ENCODE measurements at places on chromosomes 4 and X. TPM values are rescaled to one million over a fixed set of nuclear protein-coding genes. Genes with fewer than 3 reads are reported as not detected.
A peak's percentile ranks its signal among the peaks of the same experiment; 100 is the strongest.

The GAGE12F gene
- 0.49 TPM for total RNA-seq

DNA sequence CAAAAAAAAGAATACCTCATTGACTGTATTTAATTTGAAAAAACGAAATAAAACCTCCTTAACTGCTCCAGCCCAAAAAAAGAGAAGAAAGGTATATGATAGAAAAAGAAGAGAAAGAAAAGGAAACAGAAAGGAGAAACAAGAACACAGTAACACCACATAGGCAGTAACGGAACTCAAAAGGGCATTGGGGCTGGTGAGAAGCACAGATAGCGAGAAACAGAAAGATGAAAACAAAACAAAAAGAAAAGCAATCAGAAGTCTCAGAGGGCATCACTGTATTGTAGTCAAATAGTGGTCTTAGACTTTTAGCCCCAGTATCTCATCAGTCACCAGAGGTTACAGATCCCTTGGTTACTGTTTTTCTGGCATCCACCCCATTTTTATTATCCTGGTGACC is 88.6 kb downstream of the NFKB1 start:
- H3K4me3 ChIP-seq = no peak overlapping the region
- H3K27me3 ChIP-seq = no peaks in the 10 kb centered on the region
- no peaks in the 10 kb centered on the region for H3K36me3 ChIP-seq
- H3K27ac ChIP-seq = no peak overlapping the region

The SMIM10L2A gene
- 0.36 TPM for total RNA-seq

DNA sequence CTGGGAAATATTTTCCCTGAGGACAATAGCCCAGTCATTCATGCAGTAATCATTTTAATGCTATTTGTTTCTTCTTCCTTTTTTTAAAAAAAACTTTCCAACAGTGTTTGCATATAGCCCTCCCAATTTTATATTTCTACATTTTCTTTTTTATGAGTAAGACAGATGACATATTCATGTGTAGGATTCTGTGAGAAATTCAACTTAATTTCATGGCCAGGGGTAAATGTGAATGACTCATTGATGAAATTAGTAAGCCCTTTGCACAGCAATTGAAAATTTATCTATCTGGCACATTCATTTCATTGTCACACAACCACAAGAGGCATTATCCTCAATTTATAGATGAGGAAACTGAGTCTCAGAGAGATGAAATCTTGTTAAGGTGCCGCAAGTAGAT is 13.7 kb upstream of the SMIM20 start:
- no peaks in the 10 kb centered on the region for H3K36me3 ChIP-seq
- no peaks in the 10 kb centered on the region for H3K27me3 ChIP-seq
- DNase-seq = no peak
- H3K4me3 ChIP-seq = no peak overlapping the region

- H3K27ac ChIP-seq = no peak overlapping the region
- H3K36me3 ChIP-seq = no peaks in the 10 kb centered on the region
Measured at GRCh38 chrX:132612821-132613564, 124.2 kb upstream of the MBNL3 start.

DNA sequence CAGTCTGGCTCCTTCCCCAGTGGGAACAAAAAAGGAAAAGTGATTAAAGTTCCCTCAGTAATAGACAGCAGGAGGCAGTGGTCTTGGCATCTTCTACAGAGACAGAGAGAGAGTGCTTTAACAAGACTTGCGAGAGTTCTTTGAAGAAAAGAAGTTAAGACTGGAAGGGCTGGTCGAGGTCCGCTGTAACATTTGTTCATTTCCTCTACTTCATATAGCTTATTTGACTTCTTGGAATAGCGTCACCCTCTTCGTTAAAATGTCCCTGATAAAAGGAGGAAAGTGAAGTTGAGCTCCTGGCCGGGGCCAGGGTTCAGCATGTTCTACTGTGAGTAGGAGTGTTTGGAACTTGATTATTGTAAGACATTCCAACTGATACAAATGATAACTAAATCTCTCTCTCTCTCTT is 179.8 kb downstream of the SLIT2 start:
- H3K36me3 ChIP-seq = no peaks in the 10 kb centered on the region
- no peak overlapping the region for H3K4me3 ChIP-seq
- no peak overlapping the region for H3K27ac ChIP-seq
- H3K4me1 ChIP-seq = no peaks in the 10 kb centered on the region
- DNase-seq = no peak

DNA sequence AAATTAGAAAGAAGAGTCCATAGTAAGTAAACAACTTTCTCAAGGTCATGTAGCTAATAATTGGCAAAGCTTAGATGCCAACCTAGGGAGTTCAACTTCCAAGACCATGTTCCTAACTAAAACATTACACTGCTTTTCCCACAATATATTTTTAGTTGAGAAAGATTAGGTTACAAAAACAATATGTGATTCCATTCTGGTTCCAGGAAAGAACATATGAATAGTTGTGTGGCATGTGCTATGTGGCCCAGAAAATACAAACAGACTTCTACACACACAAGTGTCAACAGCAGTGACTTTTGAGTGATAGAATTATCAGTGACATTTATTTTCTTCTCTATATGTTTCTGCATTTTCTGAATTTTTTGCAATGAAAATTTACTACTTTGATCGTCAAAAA is 62.7 kb upstream of the EDNRA start:
- H3K36me3 ChIP-seq = no peaks in the 10 kb centered on the region
- H3K4me1 ChIP-seq = no peaks in the 10 kb centered on the region
- no peaks in the 10 kb centered on the region for H3K27me3 ChIP-seq
- no peak overlapping the region for H3K27ac ChIP-seq
- H3K4me3 ChIP-seq = no peak overlapping the region

The SASH3 gene
- total RNA-seq = 0.33 TPM

DNA sequence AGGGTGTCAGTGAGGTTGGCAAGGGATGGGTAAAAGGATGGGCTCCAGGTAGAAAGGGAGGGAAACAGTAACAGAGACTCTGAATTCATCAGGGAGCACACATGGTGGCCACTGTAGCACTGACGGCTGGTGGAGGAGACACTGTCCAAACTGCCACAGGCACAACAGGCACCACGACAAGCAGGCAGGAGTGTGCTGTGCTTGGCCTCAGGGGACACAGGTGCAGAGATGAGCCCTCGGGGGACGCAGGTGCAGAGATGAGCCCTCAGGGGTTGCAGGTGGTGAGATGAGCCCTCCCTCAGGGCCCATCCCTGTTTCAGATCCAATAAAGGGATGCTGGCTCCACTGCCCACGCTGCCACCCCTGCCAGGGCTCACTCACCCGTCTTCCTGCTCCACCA is 7.6 kb downstream of the PDE6B start:
- H3K27ac ChIP-seq = no peak overlapping the region
- no peaks in the 10 kb centered on the region for H3K27me3 ChIP-seq
- no peaks in the 10 kb centered on the region for H3K4me1 ChIP-seq
- no peaks in the 10 kb centered on the region for H3K36me3 ChIP-seq

DNA sequence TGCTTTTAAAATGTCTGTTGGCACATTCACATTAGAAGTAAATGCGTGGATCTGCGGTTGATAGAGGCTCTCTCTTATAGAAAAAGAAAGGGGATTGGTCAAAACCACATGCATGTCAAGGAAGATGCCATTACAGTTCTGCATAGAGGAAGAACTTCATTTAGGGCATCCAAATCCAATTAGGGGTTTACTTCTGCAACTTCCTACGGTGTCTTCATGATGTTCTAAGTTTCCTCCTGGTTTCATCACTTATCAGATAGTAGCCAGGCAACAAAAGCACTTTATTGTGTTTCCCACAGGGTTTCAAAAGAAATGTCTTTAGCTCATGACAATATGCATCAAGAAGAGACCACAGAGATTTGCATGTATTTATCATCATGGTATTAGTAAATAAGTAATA is 136.0 kb upstream of the HPGD start:
- H3K4me3 ChIP-seq = no peak overlapping the region
- H3K27ac ChIP-seq = no peak overlapping the region
- H3K36me3 ChIP-seq = no peaks in the 10 kb centered on the region

DNA sequence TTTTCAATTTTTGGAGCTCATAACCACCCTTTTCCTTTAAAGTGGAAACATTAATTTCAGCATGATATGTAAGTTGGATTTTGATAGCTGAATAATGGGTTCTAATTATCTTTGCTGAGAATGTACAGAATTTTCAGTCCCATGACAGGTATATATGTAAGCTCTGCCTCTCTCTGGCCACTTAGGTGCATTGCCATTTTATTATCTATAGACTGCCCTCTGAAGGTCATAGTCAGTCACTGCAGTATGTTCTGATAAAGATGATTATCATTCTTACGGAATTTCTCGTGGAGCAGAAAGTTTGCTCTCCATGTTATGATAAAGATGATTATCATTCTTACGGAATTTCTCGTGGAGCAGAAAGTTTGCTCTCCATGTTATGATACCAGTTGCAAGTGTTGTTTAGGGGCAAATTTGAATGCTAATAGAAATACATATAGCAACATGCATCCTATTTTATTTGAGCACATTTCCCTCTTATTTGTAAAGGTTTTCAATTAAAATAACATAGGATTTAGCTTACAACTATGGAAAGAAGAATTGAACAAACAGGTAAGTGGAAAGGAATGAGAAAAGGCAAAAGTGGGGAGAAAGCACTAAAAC is 10.4 kb downstream of the AFP start:
- no peaks in the 10 kb centered on the region for H3K4me1 ChIP-seq
- no peak overlapping the region for H3K4me3 ChIP-seq
- no peaks in the 10 kb centered on the region for H3K36me3 ChIP-seq
- no peak for DNase-seq
- peaks cover 5% of the 10 kb centered on the region for H3K27me3 ChIP-seq
- H3K27ac ChIP-seq = no peak overlapping the region

GRCh38 chrX:118261151-118261550 is 84.8 kb upstream of the WDR44 start:
- no peaks in the 10 kb centered on the region for H3K27me3 ChIP-seq
- H3K4me3 ChIP-seq = no peak overlapping the region
- H3K36me3 ChIP-seq = no peaks in the 10 kb centered on the region
- H3K27ac ChIP-seq = no peak overlapping the region
- no peak for DNase-seq

DNA sequence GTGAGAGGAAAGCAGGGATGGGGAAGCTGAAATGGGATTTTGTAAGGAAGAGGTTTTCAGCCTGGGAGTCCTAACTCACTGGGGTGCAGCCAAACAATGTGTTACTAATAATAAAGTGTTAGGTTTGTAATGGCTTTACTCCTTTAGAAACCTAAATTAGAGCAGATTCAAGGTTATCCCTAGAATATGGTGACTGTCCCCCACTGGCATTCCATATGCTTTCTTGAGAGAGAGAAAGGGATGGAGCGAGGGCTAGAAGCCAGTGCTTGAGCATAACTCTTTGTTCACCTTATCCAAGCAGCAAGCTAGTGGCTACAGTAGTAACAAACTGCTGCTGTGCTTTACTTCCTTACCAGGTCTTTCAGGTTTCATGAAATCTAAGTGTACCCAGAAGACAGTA is 249.1 kb upstream of the PGRMC2 start:
- DNase-seq = no peak
- H3K4me3 ChIP-seq = no peak overlapping the region
- H3K36me3 ChIP-seq = no peaks in the 10 kb centered on the region

- H3K36me3 ChIP-seq = no peaks in the 10 kb centered on the region
- no peak overlapping the region for H3K27ac ChIP-seq
- H3K4me1 ChIP-seq = no peaks in the 10 kb centered on the region
- no peak for DNase-seq
Measured at GRCh38 chrX:108018656-108019381, 26.0 kb upstream of the VSIG1 start.

DNA sequence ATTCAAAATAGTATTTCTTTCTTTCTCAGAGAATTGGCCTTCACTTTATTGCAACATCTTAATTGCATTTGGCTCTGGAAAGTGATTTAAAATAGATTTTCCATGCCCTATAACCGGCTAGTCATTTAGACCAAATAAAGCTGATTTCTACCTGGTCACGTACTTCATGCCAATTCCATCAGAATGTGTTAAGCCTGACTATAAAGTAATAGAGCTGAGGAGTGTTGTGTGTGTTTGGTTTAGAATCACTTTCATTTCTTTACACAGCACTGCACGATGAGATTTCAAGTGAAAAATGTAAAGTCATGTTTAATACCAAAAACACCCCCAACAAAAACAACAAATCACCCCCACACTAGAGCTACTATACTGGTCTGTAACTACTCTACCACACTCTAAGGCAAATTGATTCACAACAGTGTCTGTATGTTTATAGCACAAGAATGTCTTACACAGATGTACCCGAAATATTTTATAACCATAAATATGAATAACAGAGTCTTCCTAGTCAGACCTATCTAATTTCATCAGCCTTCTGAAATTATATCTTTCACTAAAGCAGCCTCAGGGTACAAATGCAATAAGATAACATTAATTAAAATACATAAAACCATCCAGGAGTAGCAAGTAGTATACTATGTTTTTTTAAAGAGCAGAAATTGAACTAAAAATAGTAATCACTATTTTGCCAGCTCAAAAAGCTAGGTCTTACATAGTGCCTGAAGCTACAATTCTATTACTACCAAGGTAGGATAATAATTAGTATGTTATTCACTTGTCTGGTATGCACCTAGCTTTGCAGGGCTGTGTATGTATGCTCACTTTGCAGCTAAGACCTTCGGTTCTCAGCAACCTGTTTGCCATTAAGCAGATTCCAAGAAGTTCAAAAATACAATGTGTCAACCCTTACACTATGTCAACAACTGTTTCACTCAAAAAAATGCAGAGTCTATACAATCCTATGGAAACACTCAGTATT is 28.4 kb downstream of the APBB2 start:
- no peak overlapping the region for H3K27ac ChIP-seq
- no peaks in the 10 kb centered on the region for H3K36me3 ChIP-seq
- no peak overlapping the region for H3K4me3 ChIP-seq
- H3K4me1 ChIP-seq = peaks cover 11% of the 10 kb centered on the region
- no peak for DNase-seq

The CDS1 gene
- 16.1 TPM for total RNA-seq

The MAPK10 gene
- total RNA-seq = 0.85 TPM

- H3K27ac ChIP-seq = no peak overlapping the region
- no peak overlapping the region for H3K4me3 ChIP-seq
- no peaks in the 10 kb centered on the region for H3K27me3 ChIP-seq
- no peak for DNase-seq
Measured at GRCh38 chrX:136856551-136856950, 24.0 kb downstream of the RBMX start.

DNA sequence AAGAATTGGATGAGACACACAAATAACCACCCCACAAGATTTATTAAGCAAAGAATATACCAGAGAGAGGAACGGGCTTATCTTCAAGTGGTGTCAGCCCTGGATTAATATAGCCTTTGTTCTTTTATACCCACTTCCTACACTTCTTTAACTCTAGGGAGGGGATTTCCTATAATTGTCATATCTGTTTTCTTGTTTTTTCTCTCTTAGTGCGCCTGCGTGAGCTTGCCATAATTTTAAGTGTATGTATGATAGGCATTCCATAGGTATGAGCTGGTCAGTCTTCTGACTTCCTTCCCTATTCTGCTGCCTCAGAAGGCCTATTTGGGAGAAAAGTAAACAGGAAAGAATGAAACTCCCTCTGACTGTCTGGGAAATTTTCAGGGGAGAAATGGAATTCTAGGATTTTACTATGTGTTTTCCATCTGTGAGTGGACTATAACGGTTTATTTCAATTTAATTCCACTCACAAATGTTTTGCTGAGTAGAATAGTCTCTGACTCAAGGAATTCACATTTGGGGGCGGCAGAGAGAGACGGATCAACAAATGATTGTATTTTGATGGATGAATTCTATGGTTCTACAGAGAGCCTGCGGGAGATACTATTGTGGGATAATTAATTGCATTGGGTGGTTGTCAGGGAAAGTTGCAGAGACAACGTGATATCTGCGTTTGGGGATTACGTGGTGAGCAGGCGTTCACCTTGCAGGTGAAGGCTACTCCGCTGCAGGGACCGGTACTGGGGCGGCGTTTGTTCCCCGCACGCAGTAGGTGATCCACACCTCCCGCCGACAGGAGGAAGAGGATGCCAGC is 626 bp upstream of the CEP135 start:
- peak; percentile 84 for DNase-seq
- H3K27ac ChIP-seq = peak overlapping the region; percentile 87
- H3K36me3 ChIP-seq = no peaks in the 10 kb centered on the region
- H3K27me3 ChIP-seq = no peaks in the 10 kb centered on the region
- H3K4me1 ChIP-seq = peaks cover 15% of the 10 kb centered on the region
